ENCODE measurements at places on chromosomes 7 and 10. TPM values are rescaled to one million over a fixed set of nuclear protein-coding genes. Genes with fewer than 3 reads are reported as not detected.

DNA sequence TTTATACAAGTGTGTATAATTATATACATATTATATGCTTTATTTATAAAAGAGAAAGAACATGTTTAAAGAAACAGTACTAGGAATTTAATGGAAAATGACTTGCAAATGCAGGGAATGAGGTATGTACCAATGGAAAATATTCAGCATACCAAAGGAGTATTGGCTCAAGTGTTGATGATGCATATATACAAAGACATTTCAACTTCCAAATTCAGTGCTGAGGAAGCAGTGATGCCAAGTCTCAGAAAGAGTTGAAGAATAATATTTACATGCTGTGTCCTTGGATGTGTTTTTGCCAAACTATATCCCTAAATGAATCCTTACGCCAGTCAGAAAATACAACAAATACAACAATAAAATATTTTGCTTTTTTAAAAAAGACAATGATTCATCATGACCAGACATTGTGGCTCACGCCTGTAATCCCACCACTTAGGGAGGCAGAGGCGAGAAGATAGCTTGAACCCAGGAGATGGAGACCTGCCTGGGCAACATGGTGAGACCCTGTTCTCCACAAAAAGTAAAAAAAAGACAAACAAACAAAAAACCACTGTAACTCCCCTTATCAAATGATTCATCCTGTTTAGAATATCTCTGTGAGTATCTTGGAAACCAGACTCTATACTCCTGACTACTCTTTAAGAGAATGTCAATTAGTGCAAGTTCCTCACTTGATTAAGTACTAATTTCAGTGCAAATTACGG, 157.2 kb downstream of the CHRM2 start:
- H3K27ac ChIP-seq, result no peak overlapping the region
- H3K36me3 ChIP-seq, result no peaks in the 10 kb centered on the region
- H3K4me1 ChIP-seq, result no peaks in the 10 kb centered on the region
- no peak for DNase-seq

DNA sequence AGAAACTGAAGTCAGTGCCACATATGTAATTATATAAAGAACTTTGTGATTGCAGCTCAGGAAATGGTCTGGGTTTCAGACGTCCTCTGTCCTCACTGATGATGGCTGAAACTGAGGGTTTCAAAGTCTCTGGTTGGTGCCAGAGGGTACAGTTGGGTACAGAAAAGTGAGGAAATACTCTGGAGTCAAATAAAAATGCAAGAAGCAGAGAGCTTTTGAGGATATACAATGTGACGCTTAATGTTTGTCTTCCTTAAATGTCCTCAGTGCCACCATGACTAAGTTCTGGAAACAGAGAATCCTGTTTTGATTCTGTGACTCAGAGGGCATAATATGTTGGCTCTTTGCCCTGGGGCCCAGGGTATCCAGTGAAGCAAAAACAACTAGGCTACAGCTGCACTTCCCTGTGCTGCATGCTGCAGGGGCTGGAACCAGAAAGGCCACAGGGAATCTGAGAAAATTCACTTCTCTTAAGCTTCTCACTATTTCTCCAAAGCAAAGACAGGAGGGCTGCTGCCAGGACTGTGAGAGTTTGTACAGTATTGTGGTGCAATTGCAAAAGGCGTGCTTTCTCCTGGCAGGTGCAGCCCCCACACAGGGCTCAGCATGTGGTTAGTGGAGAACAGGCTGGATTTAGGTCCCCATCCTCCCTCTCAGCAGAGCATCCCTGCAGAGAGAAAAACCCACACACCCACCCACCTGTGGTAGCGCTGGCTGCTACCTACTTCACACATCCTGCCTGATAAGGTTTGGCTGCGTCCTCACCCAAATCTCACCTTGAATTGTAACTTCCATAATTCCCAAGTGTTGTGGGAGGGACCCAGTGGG, 169.5 kb upstream of the SVIL start:
- peak; percentile 46 for DNase-seq
- H3K27ac ChIP-seq, result no peak overlapping the region
- H3K36me3 ChIP-seq, result no peaks in the 10 kb centered on the region
- no peak overlapping the region for H3K4me3 ChIP-seq
- H3K4me1 ChIP-seq, result peaks cover 4% of the 10 kb centered on the region

The GRID1 gene
- 3.6 TPM for total RNA-seq

The RARRES2 gene
- 161 TPM for total RNA-seq

GRCh38 chr7:129689995-129690581, 78.6 kb downstream of the NRF1 start:
- no peaks in the 10 kb centered on the region for H3K27me3 ChIP-seq
- H3K27ac ChIP-seq, result no peak overlapping the region
- peaks cover 16% of the 10 kb centered on the region for H3K36me3 ChIP-seq
- no peak for DNase-seq
- no peak overlapping the region for H3K4me3 ChIP-seq

GRCh38 chr10:76049581-76050290, 618.3 kb downstream of the LRMDA start:
- no peak for DNase-seq
- H3K27ac ChIP-seq, result no peak overlapping the region
- H3K4me3 ChIP-seq, result no peak overlapping the region
- H3K36me3 ChIP-seq, result no peaks in the 10 kb centered on the region

DNA sequence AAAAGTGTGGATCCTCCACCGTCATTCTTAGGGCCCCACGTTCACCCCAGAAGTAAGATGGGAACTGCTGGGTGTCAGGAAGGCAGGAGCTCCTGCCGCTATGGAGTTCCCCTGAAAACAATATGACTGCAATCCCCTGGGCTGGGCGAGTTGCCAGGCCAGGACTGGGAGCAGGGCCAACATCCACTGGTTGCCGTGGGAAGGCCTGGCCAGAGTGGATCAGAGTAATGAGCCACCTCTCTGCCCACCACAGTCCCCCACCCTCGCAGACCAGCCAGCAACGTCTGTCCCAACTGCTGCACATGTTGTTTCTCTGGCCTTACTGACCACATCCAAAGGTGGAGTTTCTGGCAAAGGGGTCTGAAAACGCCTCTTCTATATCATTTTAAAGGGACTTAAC, 86.6 kb downstream of the STRA8 start:
- peaks cover 6% of the 10 kb centered on the region for H3K4me1 ChIP-seq
- no peaks in the 10 kb centered on the region for H3K36me3 ChIP-seq
- H3K27me3 ChIP-seq, result no peaks in the 10 kb centered on the region
- no peak overlapping the region for H3K4me3 ChIP-seq
- H3K27ac ChIP-seq, result no peak overlapping the region

The UCMA gene
- total RNA-seq, result not detected

DNA sequence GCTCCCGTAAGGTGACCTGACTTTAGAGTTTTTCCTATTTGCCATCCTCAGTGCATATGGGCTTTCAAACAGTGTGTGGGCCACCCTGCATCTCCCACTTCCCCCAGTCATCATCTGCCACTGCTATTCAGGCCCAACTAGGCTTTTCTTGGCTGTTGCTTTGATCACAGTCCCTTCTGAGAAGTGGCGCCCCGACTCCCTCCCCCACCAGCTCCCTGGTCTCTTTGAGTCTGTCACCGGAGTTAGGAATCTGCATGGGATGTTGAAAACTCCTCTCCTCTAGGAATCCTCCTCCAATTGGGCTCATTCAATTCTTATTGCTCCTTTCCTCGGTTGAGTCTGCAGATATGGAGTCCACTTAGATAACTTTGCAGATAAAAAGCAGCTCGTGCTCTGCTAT, 32.1 kb downstream of the HIF1AN start:
- H3K4me3 ChIP-seq, result no peak overlapping the region
- no peaks in the 10 kb centered on the region for H3K36me3 ChIP-seq
- no peak for DNase-seq
- peaks cover under 1% of the 10 kb centered on the region for H3K27me3 ChIP-seq
- no peak overlapping the region for H3K27ac ChIP-seq

The CALHM2 gene
- total RNA-seq, result 11.7 TPM

The LAMB1 gene
- 285 TPM for total RNA-seq

DNA sequence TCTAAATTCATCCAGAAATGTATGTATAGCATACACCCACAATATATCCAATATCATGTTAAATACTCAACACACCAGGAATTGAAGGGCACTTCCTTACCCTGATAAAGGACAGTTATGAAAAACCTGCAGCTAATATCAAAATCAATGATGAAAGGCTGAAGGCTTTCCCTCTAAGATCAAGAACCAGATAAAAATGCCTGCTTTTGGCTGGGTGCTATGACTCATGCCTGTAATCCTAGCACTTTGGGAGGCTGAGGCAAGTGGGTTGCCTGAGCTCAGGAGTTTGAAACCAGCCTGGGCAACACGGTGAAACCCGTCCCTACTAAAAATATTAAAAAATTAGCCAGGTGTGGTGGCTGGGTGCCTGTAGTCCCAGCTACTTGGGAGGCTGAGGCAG, 21.6 kb upstream of the UPP1 start:
- no peaks in the 10 kb centered on the region for H3K36me3 ChIP-seq
- H3K4me1 ChIP-seq, result no peaks in the 10 kb centered on the region
- no peak overlapping the region for H3K27ac ChIP-seq
- DNase-seq, result no peak
- H3K27me3 ChIP-seq, result no peaks in the 10 kb centered on the region

The GJD4 gene
- total RNA-seq, result not detected

DNA sequence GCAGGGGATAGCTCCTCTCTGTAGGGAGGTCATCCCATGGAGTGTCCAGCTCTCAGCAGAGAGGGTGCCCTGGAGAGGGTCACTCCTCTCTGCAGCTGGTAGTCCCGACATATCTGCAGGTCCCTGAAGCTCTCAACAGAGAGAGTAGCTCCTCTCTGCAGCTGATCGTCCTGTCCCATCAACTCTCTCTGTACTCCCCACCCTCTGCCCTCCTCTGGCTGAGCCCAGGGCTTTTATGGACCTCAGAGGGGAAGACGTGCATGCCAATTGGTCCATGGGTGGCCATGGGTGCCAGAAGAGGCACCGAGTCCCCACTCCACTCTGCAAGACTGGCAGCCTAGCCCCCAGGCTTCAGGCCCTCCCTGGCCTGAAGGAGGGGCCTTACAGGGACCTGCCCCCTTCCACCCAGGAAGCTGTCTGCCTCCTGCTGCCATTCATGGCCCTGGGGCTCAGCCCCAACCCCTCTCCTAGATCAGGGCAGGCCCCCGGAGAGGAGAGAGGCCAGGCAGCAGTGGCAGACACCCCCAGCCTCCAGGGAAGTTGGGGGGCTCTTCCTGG, 9.0 kb upstream of the BLVRA start:
- H3K27me3 ChIP-seq, result no peaks in the 10 kb centered on the region
- no peak for DNase-seq
- no peak overlapping the region for H3K4me3 ChIP-seq
- no peaks in the 10 kb centered on the region for H3K36me3 ChIP-seq

The SPAM1 gene
- not detected for total RNA-seq

The PON3 gene
- 19.6 TPM for total RNA-seq
